ENCODE measurements at places on chromosomes 2 and 18.

DNA sequence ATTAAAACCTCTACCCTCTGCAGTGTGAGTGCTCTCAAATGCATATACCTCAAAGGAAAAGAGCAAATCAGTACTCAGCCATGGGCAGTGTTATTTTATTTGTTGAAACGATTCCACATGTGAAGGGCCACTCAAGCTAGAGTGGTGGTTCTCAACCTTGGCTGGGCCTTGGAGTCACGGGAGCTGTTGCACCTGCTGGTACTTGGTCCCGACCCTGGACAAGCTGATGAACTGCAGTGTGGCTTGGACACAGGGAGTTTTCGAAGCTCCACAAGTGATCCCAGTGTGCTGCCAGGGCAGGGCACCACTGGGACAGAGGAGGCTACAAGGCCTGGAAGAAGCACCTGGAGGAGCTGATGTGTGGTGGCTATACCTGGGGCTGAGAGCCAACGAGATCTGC lies 19.7 kb downstream of the GNLY start:
- no peak for DNase-seq

GRCh38 chr2:203887677-203888076 lies 20.1 kb downstream of the CTLA4 start:
- DNase-seq: no peak

DNA sequence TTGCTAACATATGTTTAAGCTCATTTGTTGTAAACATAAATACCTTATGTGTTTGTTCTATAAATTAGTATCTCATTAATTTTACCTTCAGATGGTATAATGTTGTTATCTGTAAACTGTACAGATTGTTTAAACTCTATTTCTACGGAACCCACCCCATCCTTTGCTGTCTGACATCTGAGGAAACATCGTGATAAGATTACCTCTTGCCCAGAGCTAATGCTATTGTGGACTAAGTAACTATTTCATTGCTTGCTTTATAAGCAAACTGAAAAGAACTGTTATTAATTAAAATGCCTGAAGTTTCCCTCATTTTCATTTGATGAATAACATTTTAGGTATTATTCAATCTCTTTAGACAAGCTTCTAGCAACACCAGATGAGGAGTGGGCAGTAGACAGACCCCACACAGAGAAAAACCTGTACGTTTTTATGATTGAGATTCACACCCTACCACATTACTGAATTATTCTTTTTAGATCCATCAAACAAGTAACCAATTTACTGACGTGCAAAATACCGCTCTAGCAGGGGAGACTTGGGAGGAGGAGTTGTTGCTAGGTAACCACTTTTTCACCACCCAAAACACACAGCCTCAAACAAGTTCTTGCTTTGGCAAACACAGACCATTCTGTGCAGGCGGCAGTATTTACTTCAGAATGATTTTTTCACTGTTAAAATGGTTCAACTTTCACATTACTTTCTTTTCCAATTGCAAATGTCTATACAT lies 1.9 kb upstream of the SYT4 start:
- peak; percentile 73 for DNase-seq

- no peak for DNase-seq
Measured at GRCh38 chr2:44805401-44806235, 135.9 kb upstream of the SIX3 start.

GRCh38 chr2:68926796-68927195 lies 25.9 kb downstream of the GKN2 start:
- DNase-seq: no peak

GRCh38 chr2:85763831-85764230 lies 10.0 kb downstream of the ATOH8 start:
- DNase-seq: no peak

GRCh38 chr2:25310965-25311864 lies 30.5 kb downstream of the DNMT3A start:
- DNase-seq: peak; percentile 91

DNA sequence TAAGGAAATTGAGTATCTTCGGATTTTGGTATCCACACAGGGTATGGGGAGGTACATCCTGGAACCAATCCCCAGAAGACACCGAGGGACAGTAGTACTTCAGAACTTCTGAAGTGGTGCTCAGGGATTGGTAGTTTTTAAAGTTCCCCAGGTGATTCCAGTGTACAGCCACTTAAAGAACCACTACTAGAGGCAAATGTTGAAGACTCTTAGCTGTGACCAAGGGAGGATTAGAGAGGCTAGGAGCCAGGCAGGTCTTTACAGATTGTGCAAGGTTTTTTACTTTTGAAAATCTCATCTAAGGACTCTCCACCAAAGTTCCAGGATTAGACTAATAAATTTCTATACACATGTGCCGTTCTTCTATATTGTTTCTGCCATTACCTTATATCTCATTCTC lies 52.9 kb upstream of the GLS start:
- no peak for DNase-seq

DNA sequence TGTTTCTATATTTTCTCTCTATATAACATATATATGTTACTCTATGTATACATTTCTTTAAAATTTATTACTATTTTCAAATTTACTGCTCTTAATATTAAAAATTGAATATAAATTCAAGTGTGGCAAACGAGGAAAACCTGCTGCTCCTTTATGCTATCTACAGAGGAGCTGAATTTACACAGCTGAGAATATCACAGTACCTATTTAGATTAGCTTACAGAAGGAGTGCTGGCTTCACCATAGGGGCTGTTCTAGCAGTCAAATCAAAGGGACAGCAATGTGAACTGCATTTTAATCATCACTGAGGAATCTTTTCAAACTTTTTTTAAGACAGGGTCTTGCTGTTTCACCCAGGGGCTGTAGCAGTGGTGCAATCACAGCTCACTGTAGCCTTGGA lies 213.8 kb downstream of the SRBD1 start:
- DNase-seq: no peak

GRCh38 chr2:241257419-241258032 lies 57.9 kb downstream of the HDLBP start:
- DNase-seq: no peak

- DNase-seq: no peak
Measured at GRCh38 chr2:15645720-15646385, 54.2 kb downstream of the DDX1 start.

DNA sequence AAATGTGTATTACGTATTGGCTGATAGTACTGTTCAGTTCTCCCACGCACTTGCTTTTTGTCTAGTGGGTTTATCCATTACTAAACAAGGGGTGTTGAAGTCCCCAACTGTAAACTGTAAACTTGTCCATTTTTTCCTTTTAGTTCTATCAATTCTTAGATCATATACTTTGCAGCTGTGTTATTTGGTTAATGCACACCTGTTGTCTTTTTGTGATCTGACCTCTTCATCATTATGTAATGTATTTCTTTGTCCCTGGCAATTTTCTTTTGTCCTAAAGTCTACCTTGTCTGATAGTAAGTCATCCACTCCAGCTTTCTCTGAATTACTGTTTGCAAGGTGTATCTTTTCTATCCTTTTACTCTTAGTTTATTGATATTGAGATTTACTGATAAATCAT lies 21.9 kb downstream of the MCEE start:
- DNase-seq: no peak

- DNase-seq: no peak
Measured at GRCh38 chr2:237875256-237876060, 16.0 kb downstream of the RAMP1 start.

GRCh38 chr2:151157000-151157735 lies 104.5 kb downstream of the RBM43 start:
- DNase-seq: no peak

DNA sequence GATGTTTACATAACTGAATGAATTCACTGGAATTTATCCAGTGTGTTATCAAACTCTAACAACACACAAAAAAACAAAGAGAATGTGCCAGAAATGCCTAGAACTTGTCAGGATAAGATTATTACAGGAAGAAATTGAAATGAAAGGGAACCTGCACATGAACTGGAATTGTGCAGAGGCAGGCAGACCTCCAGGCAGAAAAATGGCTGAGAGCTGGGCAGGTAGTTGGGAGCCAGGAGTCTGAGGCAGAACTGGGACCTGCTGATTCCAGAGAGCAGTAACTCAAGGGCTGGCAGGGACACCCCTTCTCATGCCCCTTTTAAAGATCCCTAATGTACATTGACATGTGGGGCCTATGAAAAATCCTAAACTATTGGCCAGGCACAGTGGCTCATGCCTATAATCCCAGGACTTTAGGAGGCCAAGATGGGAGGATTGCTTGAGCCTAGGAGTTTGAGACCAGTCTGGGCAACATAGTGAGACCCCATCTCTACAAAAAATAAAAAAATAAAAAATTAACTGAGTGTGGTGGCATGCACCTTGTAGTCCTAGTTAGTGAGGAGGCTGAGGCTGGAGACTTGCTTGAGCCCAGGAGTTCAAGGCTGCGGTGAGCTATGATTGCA lies 674 bp upstream of the SP110 start:
- DNase-seq: no peak

DNA sequence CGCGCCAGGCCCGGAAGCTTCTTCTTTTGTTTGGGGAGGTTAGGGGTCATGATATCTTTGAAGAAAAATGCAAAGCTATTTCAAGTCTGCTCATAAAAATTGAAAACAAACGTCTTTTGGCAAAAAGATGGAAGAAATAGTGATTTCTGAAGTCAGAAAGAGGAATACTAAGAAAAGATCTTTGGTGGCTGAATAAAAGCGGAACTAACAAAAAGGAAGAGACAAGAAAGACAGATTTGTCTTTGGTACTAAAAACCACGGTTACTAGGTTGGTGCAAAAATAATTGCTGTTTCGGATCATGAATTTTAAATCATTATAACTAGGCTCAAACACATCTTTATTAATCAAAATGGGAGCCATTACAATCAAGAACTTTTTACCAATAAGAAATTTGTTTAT lies 164.6 kb upstream of the TRIB2 start:
- DNase-seq: no peak

GRCh38 chr2:84906108-84906899 lies 848 bp downstream of the TMSB10 start:
- peak; percentile 65 for DNase-seq

DNA sequence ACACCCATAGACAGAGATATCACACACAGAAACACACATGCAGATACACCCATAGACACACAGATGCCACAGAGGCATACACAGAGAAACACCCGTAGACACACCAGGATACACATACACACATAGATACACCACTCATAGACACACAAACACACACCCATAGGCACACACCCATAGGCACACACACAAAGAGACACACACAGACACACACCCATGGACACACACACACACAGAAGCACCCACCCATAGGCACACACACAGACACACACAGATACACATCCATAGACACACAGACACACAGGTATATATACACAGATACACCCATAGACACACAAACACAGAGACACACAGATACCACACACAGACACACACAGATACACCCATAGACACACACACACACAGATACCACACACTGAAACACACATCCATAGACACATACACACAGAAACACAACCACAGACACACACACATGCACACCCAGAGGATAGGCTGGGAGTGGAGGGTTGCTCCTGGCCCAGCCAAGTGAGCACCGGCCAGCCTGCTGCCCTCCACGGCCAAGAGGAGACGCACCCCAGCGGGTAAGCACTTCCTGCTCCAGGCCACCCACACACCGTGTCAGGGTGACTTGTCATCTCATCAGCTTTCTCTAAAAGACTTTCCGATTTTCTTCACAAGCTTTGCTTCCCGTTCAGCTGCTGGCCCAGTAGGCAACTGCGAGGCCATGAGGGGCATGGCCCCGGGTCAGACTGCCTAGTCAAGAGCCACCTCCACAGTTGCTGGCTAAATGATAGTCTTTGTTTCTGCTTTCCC lies 14.1 kb upstream of the CNNM3 start:
- peak; percentile 8 for DNase-seq

- DNase-seq: peak; percentile 11
Measured at GRCh38 chr18:65567372-65567771, 183.4 kb upstream of the CDH7 start.

- DNase-seq: peak; percentile 51
Measured at GRCh38 chr2:128901572-128902391, 583.1 kb upstream of the HS6ST1 start.

- peak; percentile 57 for DNase-seq
Measured at GRCh38 chr2:106956879-106957278, 70.9 kb upstream of the ST6GAL2 start.

GRCh38 chr18:27061488-27062095 lies 123.5 kb downstream of the CHST9 start:
- DNase-seq: no peak

DNA sequence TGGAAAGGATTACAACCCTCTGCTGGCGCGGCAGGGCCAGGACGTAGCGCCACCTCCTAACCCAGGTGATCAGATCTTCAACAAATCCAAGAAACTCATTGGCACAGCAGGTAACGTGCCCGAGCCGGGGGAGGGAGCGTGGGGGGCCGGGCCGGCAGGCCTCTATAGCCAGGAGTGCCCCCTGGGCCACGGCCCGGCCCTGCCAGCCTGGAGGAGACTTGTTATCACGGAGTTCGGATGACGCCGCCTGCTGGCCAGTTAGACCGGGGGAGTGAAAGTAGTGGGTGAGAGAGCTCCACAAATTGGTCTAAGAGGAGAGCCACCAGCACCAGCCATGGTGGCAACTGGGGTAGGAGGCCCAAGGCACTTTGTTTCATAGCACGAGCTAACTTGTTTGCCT lies 8.6 kb upstream of the TMEM214 start:
- peak; percentile 53 for DNase-seq
